ENCODE measurements at places on chromosomes 2 and 18.

DNA sequence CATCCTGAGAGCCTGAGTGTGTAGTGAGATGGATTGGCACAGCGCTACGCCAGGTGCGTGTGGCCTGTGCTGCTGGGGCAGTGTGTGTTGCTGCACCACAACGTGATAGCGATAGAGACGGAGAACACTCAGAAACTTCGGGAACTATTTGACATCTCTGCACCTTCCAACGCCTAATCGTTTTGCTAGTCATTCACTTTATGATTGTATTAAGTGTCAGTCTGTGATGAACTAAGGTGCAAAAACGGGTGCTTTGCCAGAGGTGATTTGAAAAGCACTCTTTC is 26.0 kb upstream of the IGFBP2 start:
- DNase-seq: no peak

- no peak for DNase-seq
Observed at GRCh38 chr18:42289526-42289925, 334.5 kb downstream of the PIK3C3 start.

DNA sequence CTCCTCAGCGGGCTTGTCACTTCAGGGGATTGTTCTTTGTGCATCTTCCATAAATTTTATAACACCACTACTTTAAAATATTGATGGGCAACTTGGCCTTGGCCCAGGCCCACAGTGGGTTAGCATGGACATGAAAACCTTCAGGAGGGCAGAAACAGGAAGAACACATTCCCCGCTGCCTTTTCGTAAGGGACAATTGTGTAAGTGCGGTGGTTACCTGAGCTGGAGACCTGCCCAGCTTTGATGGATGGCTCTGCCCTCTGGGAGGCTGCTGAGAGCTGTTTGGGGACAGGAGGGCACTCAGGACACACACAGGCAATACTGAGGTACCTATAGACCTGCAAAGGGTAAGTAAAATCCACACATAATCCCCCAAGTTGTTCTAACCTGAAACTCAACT is 46.8 kb downstream of the FECH start:
- DNase-seq: no peak

DNA sequence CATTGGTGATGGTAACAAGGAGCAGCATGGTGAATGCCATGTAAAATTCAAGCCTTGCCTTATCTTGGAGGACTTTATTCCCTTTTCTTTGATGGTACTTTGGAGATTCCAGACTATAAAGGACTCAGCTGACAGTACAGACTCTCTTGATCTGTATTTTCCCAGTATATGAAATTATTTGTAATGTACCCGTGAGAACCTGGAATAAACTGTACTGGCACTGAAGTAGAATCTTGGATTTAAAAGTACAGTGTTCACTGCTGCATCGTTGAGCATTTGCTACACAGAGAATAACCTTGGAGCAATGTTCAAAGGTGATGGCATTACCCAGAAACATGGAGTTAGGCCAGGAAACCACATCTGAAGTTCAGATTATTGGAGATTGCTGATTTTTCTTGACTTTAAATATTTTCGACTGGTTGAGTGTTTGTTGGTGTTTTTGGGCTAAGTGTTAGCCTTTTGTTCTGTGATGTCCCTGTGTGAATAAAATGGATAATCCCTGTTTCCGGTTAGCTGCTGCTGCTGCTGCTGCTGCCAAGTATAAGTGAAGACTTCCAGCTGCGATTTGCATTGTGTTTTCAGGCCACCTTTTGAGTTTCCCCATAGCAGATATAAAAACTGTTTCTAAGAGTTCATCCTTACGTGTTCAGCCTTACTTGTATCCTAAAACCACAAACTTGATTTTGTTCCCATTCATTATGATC is 122.0 kb downstream of the SPTBN1 start:
- DNase-seq: no peak

GRCh38 chr2:191675807-191676721 is 1.9 kb upstream of the NABP1 start:
- DNase-seq: peak; percentile 9

DNA sequence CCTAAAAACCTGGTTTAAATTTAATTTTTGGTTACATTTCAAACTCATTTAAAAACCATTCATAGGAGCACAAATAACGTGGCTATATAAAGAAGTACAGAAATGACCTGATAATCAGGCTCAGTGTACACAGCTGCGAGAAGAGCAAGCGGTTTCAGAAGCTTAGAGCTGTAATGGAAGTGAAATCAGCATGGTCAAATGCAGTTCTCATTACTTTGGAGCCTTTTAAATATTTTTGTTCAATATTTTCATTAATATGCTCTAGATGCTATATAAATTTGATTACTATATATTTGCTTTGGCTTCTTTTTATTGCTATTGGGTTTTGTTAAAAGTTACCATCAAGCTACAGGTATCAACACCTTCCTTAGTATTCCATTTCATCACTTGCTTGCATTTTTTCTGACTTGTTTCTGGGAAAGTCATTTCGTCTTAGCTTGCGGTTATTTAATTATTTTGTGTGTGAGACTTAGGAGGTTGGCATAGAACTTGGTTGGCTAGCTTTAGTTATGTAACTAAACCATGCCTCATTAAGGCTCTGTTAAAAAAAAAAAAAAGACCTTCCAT is 58.7 kb downstream of the AFTPH start:
- DNase-seq: no peak

DNA sequence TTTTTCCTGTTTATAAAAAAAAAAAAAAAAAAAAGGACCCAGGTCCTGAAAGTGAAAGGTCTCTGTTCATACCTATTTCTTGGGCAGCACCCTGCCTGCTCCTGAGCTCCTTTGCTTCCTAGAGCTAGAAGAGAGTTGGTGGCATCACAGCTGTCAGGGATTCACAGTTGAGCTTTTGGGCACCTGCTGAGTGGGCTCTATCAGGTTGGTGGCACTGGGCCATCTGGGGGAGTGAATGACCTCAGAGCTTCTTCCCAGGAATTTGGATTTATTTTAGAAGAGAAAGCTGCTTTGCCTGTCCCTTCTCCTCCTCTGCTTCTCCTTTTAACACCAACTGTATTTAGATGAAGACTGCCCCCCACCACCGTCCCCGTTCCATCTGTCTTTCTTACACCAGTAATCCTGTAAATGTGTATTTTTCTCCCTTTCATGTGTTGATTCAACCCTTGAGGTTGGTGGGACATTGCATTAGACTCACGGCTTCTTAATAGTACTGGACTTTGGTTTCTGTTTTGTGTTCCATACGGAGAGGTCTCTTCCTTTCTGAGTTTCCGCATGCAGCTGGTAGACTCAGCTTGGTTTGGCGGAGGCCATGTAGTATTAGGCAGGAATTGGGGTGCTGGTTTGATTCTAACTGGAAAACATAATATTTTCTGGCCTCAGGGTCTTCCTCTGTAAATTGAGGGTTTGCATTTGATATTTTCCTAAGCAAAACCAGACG is 7.6 kb upstream of the MGAT5 start:
- no peak for DNase-seq

DNA sequence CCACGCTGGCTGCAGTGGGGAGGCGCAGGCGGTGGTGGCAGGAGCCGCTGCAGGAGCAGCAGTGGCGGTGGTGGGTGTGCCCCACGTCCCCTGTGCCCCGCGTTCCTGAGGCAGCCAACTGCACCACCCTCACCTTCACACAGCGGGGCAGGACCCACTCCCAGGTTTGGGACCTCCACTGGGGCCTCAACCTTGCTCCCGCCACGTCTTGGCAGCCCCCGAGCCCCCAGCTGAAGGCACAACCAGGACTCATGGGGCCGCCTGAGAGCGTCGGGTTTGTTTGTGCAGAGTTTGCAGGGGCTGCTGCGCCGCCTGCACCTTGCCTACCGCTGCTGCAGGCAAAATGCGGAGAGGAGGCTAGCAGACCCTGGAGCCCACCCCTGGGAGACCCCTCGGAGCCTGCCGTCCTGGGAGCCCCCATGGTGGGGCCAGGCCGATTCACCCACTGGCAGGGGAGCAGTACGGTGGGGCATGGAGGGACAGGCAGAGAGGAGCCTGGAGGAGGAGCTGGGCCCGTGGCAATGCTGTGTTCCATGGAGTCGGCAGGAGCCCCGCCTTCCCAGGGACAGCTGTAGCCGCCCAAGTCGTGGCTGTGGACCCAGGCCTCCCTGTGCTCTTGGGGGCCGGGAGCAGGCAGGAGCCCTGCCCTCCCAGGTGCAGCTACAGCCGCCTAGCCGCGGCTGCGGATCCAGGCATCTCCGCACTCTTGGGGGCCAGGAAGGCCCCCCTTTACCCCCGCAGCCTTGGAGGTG is 14.7 kb upstream of the EML6 start:
- peak; percentile 85 for DNase-seq

GRCh38 chr18:42707080-42707479 is 408.4 kb downstream of the RIT2 start:
- DNase-seq: no peak

DNA sequence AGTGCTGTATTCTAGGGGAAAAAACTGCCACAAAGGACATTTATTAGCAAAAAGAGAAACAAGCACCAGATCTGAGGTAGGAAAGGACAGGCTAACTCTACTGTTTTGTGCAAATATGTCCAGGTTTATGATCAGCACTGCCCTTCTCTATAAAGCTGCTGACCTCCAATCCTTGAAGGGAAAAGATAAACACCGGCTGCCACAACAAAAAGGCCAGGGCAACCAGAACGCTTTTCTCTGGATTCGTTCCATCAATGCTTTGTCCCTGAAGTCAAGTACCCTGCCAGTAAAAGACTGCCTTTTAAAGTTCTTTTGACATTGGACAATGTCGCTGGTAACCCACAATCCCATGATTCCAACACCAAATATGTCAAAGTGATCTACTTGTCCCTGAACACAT is 21.0 kb downstream of the SMAD2 start:
- no peak for DNase-seq

DNA sequence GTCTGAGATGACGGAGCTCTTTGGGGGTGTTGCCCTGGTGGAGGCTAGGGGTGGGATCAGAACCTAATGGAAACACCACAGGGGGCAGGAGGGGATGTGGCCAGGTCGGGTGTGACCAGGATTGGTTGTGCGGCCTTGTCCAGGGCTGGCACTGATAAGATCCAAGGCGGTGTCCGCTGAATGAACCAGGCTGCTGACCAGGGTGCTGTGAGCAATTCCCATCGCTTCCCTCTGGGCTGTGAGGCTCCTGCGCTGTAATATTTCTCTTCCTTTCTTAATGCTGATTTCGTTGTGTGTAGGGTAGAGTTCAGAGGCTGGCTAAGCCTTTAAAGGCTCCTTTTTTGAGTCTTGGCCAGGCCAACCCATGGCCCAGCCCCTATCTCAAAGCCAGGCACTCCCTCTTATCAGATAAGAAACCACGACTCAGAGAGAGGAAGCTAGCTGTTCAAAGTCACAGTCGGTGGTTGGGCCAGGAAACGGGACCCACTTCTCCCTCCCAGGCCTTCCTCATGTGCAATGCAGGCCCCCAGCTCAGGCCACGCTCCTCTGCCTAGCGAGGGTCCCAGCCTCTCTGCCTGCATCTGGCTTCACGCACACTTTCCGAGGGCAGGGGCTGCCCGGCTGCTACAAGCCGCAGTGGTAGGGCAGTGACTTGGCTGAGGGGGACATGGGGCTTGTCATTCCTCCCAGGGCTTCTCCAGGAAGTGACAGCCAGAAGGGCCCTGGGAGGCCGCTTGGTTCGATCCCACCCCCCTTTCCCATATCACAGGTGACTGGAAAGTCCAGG is 26.0 kb upstream of the FOSL2 start:
- DNase-seq: no peak

DNA sequence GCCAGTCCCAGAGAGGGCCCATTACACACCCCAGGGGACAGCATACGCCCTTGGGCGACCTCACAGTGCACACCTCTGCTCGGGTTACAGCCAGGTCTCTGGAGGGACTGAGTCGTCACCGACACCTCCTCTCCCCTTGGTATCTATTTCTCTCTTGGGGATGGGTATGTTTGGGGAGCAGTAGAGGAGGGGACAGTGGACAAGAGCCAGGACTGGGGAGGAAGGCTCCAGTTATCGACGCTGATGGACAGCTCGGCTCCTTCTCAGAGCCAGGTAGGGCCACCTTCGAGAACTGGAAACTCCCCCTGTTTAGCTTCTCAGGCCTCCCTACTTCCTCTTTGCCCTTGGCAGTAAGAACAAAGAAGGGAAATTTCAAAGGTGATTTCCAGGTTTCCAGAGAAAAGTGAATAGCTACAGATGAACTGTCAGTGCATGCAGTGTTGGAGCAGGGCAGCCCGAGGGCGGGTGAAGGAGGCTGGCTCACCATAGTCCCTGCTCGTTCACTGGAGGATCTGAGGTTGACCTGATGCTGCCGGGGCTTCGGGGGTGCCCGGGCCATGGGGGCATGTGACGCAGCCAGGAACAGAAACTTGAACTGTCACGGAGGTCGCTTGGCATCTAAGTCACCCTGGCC is 4.4 kb upstream of the SEMA4C start:
- DNase-seq: peak; percentile 49

DNA sequence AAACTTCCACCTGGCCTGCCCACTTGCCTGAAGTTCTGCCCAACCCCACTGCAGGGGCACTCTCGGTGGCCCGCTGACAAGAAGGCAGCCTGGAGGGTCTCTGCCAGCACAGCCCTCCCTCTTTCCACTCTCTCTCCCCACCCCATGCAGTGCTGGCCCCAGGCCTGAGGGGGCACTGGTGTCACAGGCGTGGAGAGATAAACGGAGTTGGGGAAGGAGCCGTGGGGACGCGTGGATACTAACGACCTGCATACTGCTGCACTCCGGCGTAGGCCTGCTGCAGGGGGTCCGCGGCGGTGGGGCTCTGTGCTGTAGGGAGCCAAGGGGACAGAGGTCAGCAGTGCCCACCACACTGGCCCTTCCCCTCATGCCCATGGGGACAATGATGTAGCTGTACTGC is 299.3 kb downstream of the CELF4 start:
- DNase-seq: peak; percentile 18

DNA sequence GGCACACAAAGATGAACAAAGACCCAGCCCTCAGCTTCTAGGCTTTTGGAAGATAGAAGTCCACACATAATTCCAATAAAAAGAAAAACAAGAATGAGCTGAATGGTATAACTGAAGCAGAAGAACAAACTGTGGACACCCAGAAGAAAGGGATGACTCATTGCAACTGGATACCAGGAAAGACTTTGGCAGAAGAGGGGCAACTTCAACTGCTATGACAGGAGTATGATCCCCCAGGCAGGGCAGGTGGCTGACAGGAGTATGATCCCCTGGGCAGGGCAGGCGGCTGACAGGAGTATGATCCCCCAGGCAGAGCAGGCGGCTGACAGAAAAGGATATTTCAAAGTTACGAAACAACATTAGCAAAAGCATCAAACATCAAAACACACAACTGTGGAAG is 21.6 kb downstream of the PID1 start:
- peak; percentile 2 for DNase-seq

GRCh38 chr2:229660951-229661350 is 53.4 kb downstream of the DNER start:
- peak; percentile 28 for DNase-seq

GRCh38 chr2:1781291-1782080 is 37.2 kb upstream of the PXDN start:
- DNase-seq: no peak

GRCh38 chr2:50315336-50315735 is 716.6 kb downstream of the NRXN1 start:
- DNase-seq: no peak

GRCh38 chr18:31792580-31792911 is 31.9 kb upstream of the SLC25A52 start:
- DNase-seq: no peak

DNA sequence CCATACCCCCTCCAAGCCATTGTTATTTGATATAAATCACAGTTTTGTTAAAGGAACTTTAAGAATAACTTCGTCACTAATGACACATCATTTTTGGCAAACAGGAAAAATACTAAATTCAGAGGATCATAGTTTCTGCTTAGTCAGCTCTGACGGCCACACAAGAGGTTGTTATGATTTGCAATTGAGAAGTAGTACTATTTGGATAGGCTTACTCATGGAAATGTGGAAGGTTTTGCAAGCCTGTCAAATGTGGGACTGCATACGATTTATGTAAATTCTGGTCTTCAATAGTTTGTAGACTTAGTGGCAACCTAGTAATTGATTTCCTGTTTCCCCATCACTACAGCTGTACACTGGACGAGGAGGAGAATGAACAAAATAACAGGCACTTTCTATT is 108.1 kb downstream of the ARHGEF33 start:
- no peak for DNase-seq
